ENCODE measurements at places on chromosomes 11 and 22.

DNA sequence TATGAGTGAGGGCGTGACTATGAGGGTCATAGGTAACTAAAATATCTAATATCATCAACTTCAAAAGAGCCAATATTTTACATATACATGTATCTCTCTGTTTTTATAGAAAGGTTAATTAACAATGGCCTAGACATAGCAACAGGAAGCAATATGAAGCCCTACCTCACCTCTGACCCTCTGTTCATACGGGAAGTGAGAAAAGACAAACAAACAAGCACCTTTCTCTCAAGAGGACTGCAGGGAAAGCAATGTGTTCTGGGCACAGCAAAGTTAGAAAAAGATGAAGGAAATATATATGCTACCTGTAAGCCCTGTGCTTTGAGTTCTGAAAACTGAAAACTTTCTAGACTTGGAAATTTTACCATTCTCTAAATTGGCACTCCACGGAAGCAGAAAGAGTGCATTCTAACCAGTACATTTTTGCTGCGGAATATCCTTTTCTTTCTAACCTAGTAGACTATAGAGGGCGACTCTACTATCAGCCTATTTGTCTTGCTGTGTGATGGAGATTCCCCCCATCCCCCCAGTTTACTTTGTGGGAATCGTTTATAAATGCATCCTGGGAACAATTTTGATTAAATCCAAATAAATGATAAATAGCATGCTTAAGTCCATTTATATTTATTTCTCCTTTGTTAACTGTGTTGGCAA, 830.4 kb upstream of the FAT3 start:
- no peak for DNase-seq

DNA sequence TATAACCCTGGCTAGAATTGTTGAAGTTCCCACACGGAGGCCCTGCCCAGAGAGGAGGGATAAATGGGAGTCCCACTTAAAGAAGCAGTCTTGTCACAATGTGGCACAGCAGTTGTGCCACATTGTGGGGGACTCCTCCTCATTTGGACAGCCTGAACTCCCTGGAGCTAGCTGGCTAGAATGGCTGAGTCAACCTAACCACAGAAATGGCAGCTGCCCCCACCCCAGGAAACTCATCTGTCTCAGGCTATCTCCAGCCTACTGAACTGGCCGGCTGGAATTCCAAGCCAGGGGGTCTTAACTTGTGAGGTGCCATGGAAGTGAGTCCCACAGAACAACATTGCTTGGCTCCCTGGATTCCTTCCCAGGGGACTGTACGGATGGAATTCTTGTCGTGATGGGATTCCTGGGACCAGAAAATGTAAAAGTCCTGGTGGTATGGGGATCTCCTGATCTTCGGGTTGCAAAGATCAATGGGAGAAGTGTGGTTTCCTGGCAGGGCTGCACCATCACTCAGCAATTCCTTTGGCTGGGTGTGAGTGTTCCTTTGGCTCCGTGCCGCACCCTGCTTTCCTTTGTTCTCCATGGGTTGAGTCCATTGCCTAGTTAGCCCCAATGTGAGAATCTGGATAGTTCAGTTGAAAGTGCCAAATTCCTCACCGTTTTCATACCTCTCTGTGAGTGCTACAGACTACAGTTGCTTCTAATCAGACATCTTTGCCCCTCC, 791.2 kb upstream of the FAT3 start:
- no peak for DNase-seq

- no peak for DNase-seq
Measured at GRCh38 chr11:69530278-69531070, 49.0 kb downstream of the LINC01488 start.

DNA sequence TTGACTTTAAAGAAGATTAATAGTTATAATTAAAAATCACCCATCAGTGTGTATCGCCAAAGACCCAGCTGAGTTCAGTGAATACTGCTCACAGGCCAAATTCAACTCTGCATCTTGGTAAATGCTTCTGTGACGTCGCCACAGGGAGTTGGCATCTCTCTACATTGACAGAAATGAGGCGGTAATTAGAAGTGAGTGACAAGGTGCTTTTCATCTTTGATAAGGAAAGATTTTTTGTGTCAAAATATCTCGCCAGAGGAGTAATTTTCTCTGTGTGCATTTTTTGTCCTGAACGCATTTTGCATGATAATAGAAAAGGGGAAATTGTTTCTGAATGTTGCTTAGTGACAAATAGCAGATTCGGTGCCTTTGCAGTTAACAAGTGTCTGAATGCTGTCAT, 345.8 kb downstream of the CNTN5 start:
- no peak for DNase-seq

- DNase-seq, result no peak
Measured at GRCh38 chr11:76542436-76542835, 97.6 kb downstream of the EMSY start.

DNA sequence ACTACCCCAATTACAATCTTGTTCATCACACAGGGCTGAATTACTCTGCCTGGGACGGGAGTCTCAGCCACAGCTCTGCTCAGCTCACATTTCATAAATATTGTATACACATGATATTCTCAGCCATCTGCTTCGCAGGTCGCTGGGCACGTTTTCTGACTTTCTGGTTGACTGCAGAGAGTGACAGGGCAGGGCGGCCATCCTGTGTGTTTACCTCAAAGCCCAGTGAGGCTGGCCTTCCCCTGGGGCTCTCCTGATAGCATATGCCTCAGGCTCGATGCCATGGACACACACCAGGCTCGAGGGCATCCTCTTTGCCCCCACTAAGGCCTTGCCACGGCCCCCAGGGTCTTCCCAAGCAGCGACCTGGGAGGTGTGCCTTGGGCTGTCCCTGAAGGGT, 345.0 kb downstream of the CADM1 start:
- DNase-seq, result no peak

DNA sequence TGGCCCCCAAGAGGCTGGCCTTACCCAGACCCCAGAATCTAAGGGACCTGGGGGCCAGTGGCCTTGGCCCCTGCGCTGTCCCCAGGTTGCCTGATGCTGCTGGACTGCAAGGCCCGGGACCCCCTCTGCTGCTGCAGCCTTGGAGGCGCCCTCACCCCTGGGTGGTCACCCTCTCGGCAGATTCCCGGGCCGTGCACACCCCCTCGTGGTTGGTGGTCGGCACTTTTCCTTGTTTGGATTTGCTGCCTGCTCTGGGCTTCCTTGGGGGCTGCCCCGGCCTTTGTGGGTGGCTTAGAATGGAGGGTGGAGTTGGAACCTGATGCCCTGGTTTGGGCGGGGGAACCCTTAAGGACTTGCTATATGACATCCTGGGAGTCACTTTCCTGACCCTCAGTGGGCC, 5.3 kb downstream of the RIN1 start:
- no peak for DNase-seq

DNA sequence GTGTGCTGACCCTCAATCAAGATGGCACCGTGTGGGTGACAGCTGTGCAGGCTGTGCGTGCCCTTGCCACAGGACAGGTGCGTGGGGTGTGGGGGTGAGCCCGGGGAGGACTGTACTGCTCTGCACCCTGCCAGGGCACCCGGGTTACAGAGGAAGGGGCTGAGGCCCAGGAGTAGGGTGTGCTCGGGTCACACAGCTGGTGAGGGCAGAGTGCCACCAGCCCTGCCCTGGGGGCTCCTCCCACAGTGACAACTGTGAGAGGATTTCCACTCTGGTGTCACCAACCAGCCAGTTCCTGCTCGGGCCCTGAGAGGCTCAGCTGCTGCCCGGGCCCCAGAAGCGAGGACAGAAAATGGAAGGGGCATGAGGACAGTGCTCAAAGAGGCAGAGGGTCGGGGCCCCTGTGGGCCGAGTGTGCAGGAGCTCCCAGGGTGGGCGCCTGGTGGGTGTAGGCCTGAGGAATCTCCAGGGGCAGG, 20.5 kb downstream of the TRMU start:
- no peak for DNase-seq

DNA sequence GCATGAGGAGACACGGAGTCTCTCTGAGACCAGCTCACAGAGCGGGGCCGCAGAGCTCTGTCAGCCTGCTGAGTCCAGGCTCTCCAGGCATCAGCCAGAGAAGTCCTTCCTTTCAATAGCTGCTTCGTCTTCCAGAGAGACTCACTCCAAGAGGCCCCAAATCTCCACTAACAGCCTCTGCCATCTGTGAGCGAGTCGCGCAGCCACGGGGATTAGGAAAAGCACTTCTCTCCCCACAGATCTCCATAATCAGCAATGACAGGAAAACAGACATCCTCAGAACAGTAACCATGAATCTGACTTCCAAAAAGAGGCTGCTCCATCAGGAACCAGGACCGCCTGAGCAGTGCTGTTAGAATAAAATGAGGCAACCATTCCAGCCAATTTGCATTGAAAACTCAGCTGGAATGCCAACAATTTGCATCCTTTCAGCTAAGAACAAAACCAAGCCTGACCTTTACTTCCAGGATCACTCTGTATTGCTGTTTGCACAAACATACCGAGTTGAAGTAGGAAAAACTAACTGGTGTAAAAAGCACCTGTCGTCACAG, 65.4 kb downstream of the SMCO4 start:
- peak; percentile 60 for DNase-seq

- peak; percentile 1 for DNase-seq
Measured at GRCh38 chr11:76796511-76797198, 13.5 kb downstream of the TSKU start.

GRCh38 chr11:42225664-42226063, 766.2 kb upstream of the LRRC4C start:
- DNase-seq, result no peak
